ENCODE measurements at places on chromosomes 5 and 9.

DNA sequence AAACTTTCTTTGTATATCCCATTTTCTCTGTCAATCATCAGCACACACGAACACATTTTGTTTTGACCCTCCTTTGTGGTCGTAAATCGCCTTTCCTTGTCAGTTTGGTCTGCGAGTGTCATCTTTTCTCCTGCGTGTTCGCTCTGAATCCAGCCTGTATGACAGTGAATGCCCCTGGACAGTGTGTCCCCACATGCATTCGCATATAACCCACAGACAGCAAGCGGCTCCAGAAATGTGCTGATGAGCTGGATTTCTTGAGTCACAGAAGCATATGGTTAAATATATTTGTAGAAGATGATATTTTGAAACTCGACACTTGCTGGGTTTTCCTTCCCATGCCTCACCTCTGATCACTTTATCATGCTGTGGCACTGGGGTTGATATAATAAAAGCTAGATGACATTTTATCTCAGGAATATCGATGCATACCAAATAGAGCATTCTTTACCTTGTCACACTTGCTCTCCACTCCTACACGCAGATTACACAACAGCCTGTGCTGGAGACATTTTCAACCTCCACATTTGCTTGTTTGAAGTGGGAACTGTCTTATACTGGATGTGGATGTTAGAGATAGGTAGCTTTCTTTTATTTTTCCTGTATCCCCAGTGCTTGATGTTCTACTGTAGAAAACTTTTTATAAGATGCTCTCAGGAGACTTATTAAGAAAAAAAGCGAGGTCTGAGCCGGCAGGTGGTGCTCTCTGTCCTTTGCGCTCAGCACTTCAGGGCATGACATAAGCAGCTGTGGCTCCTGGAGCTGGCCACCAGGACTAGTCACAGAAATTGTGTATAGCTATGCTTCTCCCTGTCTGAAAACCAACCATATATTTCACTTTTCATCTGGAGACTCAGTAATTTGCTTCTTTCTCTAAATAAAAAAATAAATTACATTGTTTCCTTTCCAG lies 215.1 kb downstream of the SH3GL2 start:
- DNase-seq, result peak; percentile 32

GRCh38 chr5:149240354-149240998 lies 31.2 kb upstream of the AFAP1L1 start:
- DNase-seq, result no peak

DNA sequence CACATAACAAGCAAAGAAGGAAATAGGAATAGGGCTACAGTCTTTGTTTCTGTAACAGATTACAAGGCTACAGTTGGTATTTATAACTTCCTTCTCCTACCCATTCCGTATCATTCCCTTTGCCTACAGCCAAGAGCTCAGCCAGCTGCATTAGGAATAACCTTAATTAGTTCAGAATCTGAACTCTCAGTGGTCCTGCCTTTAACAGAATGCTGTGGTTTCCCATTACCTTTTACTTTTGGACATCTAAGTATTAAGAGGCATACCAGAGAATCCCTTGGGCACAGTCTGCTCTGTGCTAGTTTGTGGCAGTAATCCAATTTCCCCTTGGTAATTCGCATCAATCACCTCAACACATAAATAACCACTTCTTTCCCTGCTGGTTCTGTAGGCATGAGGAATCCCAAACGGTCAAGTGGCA lies 44.2 kb downstream of the PKD2L2 start:
- peak; percentile 10 for DNase-seq

- DNase-seq, result no peak
Measured at GRCh38 chr5:31614151-31615020, 24.5 kb upstream of the PDZD2 start.

DNA sequence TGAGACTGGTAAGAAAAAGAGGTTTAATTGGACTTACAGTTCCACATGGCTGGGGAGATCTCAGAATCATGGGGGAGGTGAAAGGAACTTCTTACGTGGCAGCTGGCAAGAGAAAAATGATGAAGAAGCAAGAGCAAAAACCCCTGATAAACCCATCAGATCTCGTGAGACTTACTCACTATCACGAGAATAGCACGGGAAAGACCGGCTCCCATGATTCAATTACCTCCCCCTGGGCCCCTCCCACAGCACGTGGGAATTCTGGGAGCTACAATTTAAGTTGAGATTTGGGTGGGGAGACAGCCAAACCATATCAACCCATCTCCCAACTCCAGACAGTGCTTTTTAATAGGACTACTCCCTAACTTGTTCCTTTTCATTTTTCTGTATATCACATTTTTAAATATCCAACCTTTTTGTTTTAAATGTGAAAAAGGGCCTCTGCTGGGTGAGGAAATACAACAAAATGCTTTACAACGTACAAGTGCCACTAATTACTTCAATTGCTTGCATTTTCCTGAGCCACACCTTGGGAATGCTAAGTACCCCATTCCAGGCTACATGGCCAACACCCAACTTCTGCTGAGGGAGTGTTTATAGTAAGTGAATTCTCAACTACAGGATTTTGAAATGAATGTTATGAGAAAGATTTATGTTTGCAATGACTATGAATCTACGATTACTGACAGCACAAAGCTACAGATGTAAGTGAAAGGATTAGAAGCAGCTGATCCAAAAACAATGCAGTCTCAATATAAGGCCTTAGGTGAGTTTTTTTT lies 294.1 kb upstream of the CD180 start:
- no peak for DNase-seq

Data from GM23248 (cell line).